ENCODE measurements at places on chromosomes 6 and 20.

DNA sequence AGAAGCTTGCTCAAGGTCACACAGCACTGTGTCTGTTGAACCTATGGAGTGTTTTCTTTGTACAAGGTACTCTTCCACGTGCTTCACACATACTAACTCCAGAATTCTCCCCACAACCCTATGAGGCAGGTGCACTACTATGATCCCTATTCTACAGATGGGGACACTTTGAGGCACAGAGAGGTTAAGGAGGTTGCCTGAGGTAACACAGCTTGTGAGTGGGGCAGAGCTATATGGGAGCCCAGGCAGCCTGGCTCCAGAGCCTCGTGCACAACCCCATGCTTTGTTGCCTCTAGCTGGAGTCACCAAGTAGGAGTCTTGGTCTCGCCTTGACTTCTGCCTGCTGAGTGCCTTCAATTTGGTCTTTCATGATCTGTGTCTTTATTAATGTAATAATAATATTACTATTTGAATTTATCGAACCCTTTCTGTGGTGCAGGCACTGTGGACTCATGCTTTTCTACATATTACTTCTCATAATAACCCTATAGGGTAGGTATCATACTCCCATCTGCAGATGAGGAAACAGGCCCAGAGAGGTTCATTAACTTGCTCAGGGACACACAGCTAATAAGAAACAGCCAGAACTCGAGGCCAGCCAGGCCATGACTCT is 13.3 kb upstream of the SPDEF start:
- no peak for DNase-seq

DNA sequence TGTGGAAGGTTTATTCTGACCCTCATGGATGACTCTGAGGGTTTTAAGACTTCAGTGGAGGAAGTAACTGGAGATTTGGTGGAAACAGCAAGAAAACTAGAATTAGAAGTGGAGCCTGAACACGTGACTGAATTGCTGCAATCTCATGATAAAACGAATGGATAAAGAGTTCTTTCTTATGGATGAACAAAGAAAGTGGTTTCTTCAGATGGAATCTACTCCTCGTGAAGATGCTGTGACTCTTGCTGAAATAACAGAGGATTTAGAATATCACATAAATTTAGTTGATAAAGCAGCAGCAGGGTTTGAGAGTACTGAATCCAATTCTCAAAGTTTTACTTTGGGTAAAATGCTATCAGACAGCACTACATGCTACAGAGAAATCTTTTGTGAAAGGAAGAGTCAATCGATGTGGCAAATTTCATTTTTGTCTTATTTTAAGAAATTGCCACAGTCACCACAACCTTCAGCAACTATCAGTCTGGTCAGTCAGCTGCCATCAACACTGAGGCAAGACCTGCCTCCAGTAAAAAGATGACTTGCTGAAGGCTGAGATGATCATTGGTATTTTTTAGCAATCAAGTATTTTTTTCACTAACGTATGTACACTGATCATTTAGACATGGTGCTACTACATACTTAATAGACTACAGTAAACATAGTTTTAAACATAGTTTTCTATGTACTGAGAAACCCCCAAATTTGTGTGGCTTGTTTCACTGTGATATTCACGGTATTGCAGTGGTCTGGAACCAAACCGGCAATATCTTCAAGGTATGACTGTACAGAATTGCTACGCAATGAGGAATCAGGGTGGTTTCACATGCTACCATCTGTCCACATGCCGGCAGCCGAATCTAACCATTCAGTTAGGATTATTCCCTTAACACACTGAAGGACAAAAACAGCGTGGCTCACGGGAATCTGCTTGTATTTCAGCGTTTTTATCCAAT is 149.0 kb downstream of the MYB start:
- DNase-seq = no peak

GRCh38 chr6:56594699-56595098 is 48.0 kb downstream of the DST start:
- DNase-seq = no peak

- DNase-seq = no peak
Measured at GRCh38 chr20:10209091-10209490, 9.5 kb upstream of the SNAP25 start.

- DNase-seq = no peak
Measured at GRCh38 chr20:62159839-62160238, 16.3 kb downstream of the SS18L1 start.

GRCh38 chr6:106608080-106608668 is 21.1 kb downstream of the RTN4IP1 start:
- peak; percentile 53 for DNase-seq

DNA sequence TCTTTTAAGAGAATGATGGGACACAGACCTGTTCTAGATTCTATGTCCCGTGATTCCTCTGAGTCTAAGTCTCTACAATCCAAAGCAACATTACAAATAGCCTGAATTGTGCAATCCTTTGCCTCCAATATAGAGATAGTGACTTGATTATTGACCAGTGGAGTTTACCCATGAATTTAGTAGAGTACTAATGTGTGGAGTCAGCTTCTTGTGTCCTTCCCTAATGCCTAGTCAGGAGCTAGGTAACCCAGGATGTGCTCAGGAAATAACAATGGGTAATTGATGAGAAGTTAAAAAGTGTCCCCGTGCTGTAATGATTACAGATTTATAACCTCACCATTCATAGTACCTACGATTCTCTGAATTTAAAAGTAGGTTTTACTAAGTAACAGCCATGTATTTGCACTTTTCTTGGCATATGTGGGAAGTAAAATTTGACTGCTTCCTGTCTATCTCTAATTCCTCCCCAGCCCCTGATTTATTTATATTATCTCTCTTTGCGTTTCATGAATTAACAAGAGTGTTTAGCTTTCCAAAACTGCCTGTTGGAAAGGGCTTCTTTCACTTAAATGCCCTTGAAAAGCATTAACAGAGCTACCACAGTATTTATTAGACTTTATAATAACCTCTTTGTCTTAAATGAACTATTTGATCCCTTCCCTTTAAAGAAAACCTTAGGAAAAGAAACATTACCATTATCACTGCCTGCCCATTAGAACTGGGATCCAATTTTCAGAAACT is 30.5 kb downstream of the NEDD9 start:
- no peak for DNase-seq

DNA sequence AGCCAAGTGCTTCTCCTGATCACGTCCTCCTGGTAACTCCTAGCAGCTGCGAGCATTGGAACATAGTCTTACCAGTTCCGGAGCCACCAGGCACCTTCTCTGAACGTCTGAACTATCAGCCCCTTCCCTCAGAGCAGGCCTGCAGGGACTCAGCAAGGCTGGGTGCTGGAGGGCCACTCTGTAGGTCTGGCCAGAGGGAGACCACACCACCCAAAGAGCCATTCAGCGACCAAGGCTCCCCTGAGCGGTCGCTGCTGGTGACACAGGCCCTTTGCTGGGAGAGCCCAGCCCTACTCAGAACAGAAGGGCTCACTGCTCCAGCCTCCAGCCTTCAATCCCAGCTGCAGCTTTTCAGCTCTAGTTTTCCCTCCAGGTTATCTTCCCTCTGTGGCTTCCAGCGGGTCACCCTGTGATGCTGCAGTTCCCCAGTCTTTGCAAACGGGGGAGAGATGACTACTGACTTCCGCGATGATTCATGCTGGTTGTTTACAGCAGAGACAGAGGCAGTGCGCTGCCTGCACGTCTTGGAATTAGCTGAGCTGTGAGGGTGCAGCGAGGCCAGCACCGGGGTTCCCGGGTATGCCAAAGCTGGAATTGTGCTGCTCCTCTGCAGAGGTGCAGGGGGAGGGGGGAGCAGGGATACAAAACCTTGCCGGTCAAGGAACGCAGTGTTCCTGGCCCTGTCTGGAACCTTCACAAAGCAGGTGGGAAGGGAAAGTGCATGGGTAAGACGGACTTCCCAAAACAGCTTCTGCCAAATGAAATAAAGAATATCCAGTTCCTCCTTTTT is 161.4 kb downstream of the LY86 start:
- peak; percentile 68 for DNase-seq

GRCh38 chr6:79378957-79379356 is 144.5 kb upstream of the HMGN3 start:
- DNase-seq = no peak

DNA sequence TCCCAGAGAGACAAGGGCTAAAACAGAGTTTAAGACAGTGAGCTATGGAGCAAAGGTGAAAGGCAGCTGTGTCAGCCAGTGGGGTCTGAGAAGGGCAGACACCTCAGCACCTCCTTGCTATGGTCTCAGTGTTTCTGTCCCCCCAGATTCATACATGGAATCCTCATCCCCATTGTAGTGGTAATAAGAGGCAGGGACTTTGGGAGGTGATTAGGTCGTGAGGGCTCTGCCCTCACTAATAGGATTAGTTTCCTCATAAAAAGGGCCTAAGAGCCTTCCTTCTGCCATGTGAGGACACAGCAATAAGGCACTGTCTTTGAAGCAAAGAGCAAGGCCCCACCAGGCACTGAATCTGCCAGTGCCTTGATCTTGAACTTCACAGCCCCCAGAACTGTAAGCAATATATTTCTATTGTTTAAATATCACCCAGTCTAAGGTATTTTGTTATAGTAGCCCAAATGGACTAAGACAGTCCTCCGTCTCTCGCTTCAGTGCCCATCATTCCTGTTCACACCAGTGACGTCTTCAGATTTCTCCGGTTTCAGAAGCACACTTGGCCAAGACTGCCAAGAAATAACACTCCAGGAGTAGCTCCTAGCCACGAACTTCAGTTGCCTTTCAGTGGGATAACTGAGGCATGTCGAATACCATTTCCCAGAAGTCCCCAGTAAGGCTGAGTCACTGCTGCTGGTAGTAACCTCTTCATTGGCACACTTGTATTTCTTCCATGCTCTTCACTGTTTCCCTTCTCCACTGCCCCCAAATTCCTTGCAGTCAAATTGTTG is 32.8 kb downstream of the SLC13A3 start:
- DNase-seq = no peak

DNA sequence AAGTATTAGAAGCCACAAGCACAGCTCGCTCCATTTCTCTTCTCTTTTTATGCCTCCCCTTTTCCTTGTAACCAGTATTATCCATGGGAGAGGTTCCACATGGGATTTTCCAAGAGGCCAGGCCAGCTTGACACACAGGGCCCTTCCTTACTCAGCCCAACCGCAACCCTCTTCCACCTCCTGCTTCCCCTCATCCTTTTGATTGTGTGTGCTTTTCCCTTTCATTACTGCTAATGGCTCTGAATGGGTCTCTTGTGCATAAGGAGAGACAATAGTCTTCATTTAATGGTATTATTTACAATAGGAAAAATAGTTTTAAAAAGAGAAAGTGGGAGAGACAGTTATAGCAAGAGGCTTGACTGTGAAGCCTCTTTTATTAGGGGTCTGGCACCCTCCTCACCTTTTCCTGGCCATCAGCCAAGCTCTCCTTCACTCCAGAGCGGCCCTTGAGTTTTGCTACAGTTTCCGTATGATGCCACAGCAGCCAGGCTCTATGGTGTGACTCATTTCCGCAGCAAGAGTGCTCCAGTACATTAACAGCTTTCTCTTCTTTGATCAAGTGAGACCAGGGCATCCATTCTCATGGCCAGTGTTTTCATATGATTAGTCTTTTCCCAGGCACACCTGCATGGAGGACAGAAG is 579.5 kb downstream of the TFAP2B start:
- no peak for DNase-seq

GRCh38 chr6:83505356-83505755 is 7.0 kb upstream of the PRSS35 start:
- DNase-seq = no peak

DNA sequence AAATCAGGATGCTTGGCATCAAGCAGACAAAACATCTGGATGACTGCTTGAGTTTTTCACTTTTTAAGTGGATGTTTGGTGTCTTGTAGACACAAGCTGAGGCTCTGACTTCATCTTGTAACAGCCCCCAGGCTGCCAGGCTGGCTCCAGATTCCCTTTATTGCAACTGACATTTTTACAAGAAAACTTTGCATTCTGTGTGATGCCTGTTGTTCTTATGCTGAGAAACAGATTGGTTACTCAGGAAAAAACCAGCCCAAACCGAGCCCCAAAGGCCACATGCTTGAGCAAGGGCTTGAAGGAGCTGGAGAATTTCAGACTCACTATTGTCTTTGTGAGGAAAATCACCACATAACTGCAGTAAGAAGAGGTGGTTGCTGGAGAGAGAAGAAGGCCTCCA is 98.4 kb upstream of the PREP start:
- DNase-seq = no peak

- no peak for DNase-seq
Measured at GRCh38 chr6:136920671-136921380, 1.3 kb upstream of the SLC35D3 start.

DNA sequence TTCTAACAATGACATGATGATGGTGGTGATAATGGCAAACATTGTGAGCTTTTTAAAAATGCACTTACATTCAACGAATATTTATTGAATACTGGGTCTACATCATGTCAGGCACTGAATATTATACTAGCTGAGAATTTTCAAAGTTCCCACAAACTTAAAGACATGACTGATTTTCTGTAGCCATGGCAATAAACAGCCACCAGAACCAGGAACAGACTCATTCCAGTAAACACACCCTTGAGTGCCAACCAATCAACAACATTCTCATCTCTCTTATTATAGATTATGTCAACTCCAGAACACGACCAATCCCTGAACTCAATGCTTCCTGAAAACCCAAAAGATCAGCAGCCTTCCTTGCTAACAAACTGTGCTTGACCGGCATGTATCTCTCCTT is 212.4 kb upstream of the RUNX2 start:
- no peak for DNase-seq

GRCh38 chr6:143059663-143060353 is 881 bp upstream of the AIG1 start:
- peak; percentile 54 for DNase-seq

GRCh38 chr6:28985462-28986164 is 19.5 kb downstream of the ZNF311 start:
- peak; percentile 98 for DNase-seq

GRCh38 chr6:132693478-132693877 is 20.4 kb downstream of the VNN1 start:
- no peak for DNase-seq

- DNase-seq = no peak
Measured at GRCh38 chr6:1135726-1136414, 176.0 kb upstream of the FOXQ1 start.

GRCh38 chr6:167988154-167988495 is 9.3 kb upstream of the KIF25 start:
- no peak for DNase-seq

- no peak for DNase-seq
Measured at GRCh38 chr20:9629831-9630230, 115.4 kb downstream of the LAMP5 start.

- no peak for DNase-seq
Measured at GRCh38 chr6:148842296-148843019, 95.6 kb downstream of the UST start.

DNA sequence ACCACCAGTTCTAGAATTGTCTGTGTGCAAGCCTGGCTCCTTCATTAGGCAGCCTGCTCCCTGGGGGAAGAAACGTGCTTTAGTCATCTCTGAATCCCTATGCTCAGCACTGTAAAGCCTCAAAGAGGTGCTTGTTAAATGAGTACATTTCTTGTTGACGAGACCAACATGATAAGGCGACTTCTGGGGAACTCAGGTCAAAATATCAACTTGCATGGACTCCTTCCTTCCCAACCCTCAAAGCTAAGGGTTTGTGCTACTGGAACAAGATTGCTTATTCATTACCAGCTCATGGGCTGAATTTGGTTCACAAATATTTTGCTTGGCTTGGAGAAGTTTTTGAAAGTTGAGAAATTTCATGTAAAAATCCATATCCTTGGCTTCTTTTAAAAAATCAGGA is 10.6 kb downstream of the KCNG1 start:
- DNase-seq = no peak
